ENCODE measurements at places on chromosomes 2 and 18. TPM values are rescaled to one million over a fixed set of nuclear protein-coding genes. Genes with fewer than 3 reads are reported as not detected.

DNA sequence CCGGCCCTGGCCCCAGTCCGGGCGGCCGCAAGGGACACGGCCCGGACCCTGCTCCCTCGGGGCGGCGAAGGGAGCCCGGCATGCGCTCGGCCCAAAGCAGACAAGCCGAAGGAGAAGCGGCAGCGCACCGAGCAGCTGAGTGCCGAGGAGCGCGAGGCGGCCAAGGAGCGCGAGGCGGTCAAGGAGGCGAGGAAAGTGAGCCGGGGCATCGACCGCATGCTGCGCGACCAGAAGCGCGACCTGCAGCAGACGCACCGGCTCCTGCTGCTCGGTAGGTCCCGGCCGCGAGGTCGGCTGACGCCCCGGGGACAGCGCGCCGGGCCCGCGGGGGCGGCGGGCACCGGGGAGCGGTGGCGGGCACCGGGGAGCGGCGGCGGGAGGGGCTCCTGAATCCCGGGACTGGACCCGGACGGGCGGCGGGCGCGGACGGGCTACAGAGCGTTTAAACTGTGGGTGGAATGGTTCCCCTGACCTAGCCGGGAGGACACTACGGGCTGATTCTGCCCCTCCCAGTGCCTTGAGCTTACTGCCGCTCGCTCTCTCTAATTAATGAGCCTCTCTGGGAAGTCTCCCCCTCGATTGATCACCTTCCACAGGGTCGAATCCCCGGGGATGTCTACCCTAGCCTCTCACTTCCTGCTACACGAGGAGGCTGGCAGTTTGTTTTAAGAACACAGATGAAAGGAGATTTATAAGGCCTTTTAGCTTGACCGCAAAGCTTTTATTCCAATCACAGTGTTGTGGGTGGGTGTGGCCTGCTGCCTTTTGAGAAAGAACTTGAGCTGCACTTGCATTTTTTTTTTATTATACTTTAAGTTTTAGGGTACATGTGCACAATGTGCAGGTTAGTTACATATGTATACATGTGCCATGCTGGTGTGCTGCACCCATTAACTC, 853 bp downstream of the GNAL start:
- peak; percentile 72 for DNase-seq
- H3K4me1 ChIP-seq = peaks cover 4% of the 10 kb centered on the region
- peak overlapping the region; percentile 86 for H3K4me3 ChIP-seq
- peaks cover 10% of the 10 kb centered on the region for H3K36me3 ChIP-seq
- peak overlapping the region; percentile 89 for H3K27ac ChIP-seq
- peaks cover 8% of the 10 kb centered on the region for H3K27me3 ChIP-seq

The AQP4 gene
- not detected for total RNA-seq

- no peak for DNase-seq
- H3K4me3 ChIP-seq = no peak overlapping the region
- H3K27ac ChIP-seq = no peak overlapping the region
- H3K36me3 ChIP-seq = no peaks in the 10 kb centered on the region
- H3K27me3 ChIP-seq = no peaks in the 10 kb centered on the region
- peaks cover 2% of the 10 kb centered on the region for H3K4me1 ChIP-seq
Observed at GRCh38 chr2:162063281-162063680, 10.7 kb downstream of the DPP4 start.

DNA sequence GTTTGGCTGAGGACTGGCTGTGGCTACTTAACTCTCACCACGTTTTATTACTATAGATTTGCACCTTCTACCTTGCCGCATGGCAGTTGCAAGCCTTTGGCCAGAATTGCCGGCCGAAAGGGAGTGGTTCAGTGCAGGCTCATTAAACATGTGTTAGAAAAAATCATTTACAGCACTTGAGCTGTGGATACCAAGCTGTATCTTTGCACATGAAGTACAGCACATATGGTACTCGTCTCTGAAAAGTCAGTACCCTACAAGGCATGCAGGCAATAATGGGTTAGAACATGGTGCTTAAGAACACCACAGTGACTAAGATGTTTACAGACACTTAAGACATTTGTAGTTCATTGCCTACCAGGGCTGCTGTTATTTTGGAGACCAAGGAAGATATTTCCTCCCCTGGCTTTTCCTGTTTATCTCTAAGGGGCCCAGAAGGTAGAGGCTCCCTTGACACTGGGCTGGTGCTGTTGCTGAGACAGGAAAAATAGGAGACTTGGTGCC, 103.1 kb downstream of the ZNF532 start:
- H3K4me3 ChIP-seq = no peak overlapping the region
- DNase-seq = no peak
- H3K4me1 ChIP-seq = peaks cover 59% of the 10 kb centered on the region
- peak overlapping the region; percentile 50 for H3K27ac ChIP-seq
- H3K27me3 ChIP-seq = peaks cover 10% of the 10 kb centered on the region

- peaks cover 11% of the 10 kb centered on the region for H3K4me1 ChIP-seq
- no peaks in the 10 kb centered on the region for H3K36me3 ChIP-seq
- peaks cover 7% of the 10 kb centered on the region for H3K27me3 ChIP-seq
- H3K27ac ChIP-seq = no peak overlapping the region
- no peak overlapping the region for H3K4me3 ChIP-seq
- DNase-seq = no peak
Observed at GRCh38 chr2:84965192-84965516, 5.8 kb upstream of the KCMF1 start.

The SLC11A1 gene
- total RNA-seq = not detected

The ANKRD30BL gene
- total RNA-seq = 0.29 TPM

The CRYGC gene
- total RNA-seq = not detected

The CIB4 gene
- total RNA-seq = not detected

DNA sequence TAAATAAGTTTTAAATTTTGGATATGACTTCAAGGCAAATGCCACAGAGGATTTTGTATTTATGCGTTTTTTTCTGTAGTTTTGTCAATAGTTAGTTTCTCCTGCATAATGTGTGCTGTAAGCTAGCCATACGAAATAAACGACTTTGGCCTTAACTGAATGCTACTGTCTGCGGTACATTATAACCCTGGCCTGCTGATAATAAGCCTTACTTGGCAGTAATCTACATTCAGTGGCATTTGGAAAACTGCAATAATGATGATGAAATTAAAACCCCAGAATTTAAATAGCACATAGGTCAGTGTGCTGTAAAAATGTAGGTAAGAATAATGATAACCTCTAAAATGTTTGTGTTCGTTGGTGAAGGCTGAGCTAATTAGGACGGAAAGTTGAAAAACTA, 88.8 kb downstream of the LRP1B start:
- no peak overlapping the region for H3K4me3 ChIP-seq
- H3K27ac ChIP-seq = no peak overlapping the region
- DNase-seq = no peak
- H3K4me1 ChIP-seq = peaks cover 45% of the 10 kb centered on the region

DNA sequence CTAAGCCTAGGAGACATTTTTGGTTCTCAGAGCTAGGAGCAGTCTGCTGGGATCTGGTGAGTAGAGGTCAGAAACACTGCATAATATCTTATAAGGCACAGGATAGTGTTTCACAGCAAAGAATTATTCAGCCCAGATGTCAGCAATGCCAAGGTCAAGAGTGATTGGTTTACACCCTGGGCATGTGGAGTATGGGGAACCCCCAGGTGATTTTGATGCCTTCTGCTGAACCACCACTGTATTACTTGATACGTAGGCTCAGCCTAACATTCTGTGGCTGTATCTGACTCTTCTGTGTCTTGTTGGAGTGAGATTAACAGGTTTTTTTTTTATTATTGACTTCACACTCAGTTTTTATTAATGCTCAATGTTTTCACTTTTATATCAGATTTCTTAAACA, 6.0 kb downstream of the DDX18 start:
- no peak overlapping the region for H3K4me3 ChIP-seq
- no peaks in the 10 kb centered on the region for H3K36me3 ChIP-seq

The STPG4 gene
- 1.3 TPM for total RNA-seq

The CCBE1 gene
- 0.81 TPM for total RNA-seq

DNA sequence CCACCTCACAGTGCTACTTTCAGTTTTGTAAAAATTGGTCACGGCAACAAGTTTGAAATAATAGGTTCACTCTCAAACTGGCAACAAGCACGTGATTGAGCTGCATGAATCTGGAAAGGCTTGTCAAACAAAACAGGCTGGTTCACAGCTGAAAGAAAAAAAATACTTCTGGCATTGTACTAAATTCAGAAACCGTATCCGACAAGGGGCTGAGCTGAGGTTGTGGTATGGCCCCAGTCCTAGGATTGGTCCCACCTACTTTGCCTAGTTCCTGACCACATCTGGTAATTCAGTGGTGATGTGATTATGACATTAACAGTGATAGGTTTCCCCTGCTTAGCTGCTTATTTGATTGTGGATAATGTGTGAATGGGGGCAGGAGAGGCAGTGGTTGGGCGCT, 326.5 kb upstream of the THUMPD2 start:
- no peak overlapping the region for H3K4me3 ChIP-seq
- peaks cover 10% of the 10 kb centered on the region for H3K4me1 ChIP-seq
- no peak overlapping the region for H3K27ac ChIP-seq
- no peaks in the 10 kb centered on the region for H3K27me3 ChIP-seq
- no peak for DNase-seq

DNA sequence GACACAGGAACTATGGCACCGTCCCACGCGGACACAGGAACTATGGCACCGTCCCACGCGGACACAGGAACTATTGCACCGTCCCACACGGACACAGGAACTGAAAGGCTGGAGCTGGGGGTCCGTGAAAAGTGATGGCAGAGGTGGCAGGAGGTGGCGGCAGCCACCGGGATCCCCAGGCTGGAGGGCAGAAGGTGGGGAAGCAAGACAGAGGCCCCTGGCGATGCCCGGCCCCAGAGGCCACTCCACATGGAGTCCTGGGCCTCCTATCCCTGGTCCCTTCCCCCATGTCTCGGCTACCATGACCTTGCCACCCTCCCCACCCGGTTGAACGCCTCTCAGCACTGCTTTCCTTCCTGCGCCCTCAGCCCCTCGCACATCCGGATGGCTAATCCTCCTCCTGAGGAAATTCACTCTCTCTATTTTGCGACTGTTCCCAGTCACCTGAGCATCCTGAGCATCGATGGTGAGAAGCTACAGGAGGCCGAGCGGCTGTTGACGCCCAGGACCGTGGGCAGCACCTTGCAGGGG, 181.4 kb downstream of the TMEM18 start:
- H3K36me3 ChIP-seq = no peaks in the 10 kb centered on the region
- no peaks in the 10 kb centered on the region for H3K4me1 ChIP-seq
- peaks cover 1% of the 10 kb centered on the region for H3K27me3 ChIP-seq
- H3K4me3 ChIP-seq = no peak overlapping the region

DNA sequence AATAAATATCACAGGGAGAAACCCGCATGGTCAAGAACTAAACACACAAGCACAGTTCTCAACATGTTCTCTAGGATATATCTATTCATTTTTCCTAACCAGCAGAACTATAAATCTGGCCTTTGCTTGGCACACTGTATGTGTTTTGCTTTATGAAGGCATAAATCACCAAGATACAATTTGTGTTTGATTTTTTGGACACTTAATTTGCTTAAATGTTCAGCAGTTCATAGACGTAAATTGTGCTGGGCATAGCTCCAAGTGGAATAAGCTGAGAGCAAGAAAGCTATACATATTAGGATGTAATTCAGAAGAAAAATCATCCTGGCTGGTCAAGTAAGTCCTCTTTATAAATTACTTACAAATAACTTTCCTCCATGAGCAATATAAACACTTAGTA, 341.5 kb upstream of the ATP5MC3 start:
- H3K27ac ChIP-seq = no peak overlapping the region
- H3K27me3 ChIP-seq = no peaks in the 10 kb centered on the region
- H3K4me3 ChIP-seq = no peak overlapping the region
- no peak for DNase-seq

GRCh38 chr2:110829413-110830146, 97.2 kb downstream of the ACOXL start:
- no peaks in the 10 kb centered on the region for H3K27me3 ChIP-seq
- H3K36me3 ChIP-seq = peaks cover 2% of the 10 kb centered on the region
- H3K27ac ChIP-seq = no peak overlapping the region
- H3K4me3 ChIP-seq = no peak overlapping the region

- H3K36me3 ChIP-seq = no peaks in the 10 kb centered on the region
- no peak overlapping the region for H3K27ac ChIP-seq
- no peak for DNase-seq
- no peak overlapping the region for H3K4me3 ChIP-seq
- H3K27me3 ChIP-seq = no peaks in the 10 kb centered on the region
Observed at GRCh38 chr2:76211991-76212985, 501.6 kb upstream of the GCFC2 start.

The SP3 gene
- 79.9 TPM for total RNA-seq

- H3K4me1 ChIP-seq = peaks cover 2% of the 10 kb centered on the region
- no peaks in the 10 kb centered on the region for H3K36me3 ChIP-seq
- no peak overlapping the region for H3K4me3 ChIP-seq
- H3K27me3 ChIP-seq = no peaks in the 10 kb centered on the region
- no peak overlapping the region for H3K27ac ChIP-seq
- no peak for DNase-seq
Observed at GRCh38 chr2:46072101-46072820, 224.9 kb upstream of the EPAS1 start.

The LIPG gene
- total RNA-seq = 10.2 TPM

The HOXD1 gene
- total RNA-seq = not detected

GRCh38 chr2:16038621-16039020, 98.3 kb downstream of the MYCN start:
- no peak for DNase-seq
- peak overlapping the region; percentile 49 for H3K27ac ChIP-seq
- peaks cover 39% of the 10 kb centered on the region for H3K4me1 ChIP-seq
- H3K4me3 ChIP-seq = no peak overlapping the region
- H3K36me3 ChIP-seq = peaks cover 3% of the 10 kb centered on the region

The PSD4 gene
- 1.2 TPM for total RNA-seq

The FAP gene
- total RNA-seq = not detected

GRCh38 chr2:160715428-160715827, 221.8 kb upstream of the RBMS1 start:
- no peaks in the 10 kb centered on the region for H3K36me3 ChIP-seq
- H3K4me1 ChIP-seq = no peaks in the 10 kb centered on the region
- no peak overlapping the region for H3K27ac ChIP-seq
- H3K4me3 ChIP-seq = no peak overlapping the region

GRCh38 chr2:42742740-42743658, 20.9 kb downstream of the OXER1 start:
- no peak overlapping the region for H3K27ac ChIP-seq
- H3K4me3 ChIP-seq = no peak overlapping the region
- DNase-seq = no peak
- no peaks in the 10 kb centered on the region for H3K27me3 ChIP-seq

GRCh38 chr18:38330573-38330972, 765.0 kb upstream of the CELF4 start:
- H3K36me3 ChIP-seq = no peaks in the 10 kb centered on the region
- no peaks in the 10 kb centered on the region for H3K4me1 ChIP-seq
- H3K4me3 ChIP-seq = no peak overlapping the region
- no peak overlapping the region for H3K27ac ChIP-seq
- no peak for DNase-seq

All from glutamatergic neuron (in vitro differentiated cells).